ENCODE measurements at places on chromosomes 11 and 22.

- no peak for DNase-seq
Observed at GRCh38 chr11:96448225-96448624, 58.4 kb downstream of the JRKL start.

GRCh38 chr11:104704146-104704830 lies 194.0 kb downstream of the CASP12 start:
- no peak for DNase-seq

- DNase-seq = no peak
Observed at GRCh38 chr22:45239681-45240051, 1.0 kb downstream of the KIAA0930 start.

GRCh38 chr22:26722159-26722558 lies 64.8 kb downstream of the MIAT start:
- DNase-seq = no peak

GRCh38 chr11:45320371-45320770 lies 34.2 kb upstream of the SYT13 start:
- DNase-seq = no peak

- DNase-seq = no peak
Observed at GRCh38 chr11:22774716-22775115, 54.9 kb downstream of the SVIP start.

DNA sequence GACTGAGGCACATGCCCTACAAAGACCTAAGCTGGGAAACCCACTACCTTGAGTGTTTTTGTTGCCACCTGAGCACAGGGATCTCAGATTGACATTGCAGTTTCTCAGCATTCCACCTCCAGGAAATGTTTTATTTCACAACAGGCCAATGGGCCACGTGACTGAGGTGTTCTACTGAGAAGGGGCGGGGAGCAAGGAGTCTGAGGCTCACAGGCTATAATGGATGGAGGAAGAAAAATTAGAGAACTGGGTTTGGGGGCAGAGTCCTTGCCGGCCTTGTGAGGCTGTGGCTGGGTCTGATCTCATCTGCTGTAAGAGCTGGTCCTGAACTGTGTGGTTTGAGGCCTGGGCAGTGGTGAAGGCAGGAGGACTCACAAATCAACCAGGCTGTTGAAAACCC lies 40.7 kb downstream of the ZNF202 start:
- DNase-seq = no peak

All from DMS153 (cell line).